ENCODE measurements at places on chromosomes 11 and 22.

DNA sequence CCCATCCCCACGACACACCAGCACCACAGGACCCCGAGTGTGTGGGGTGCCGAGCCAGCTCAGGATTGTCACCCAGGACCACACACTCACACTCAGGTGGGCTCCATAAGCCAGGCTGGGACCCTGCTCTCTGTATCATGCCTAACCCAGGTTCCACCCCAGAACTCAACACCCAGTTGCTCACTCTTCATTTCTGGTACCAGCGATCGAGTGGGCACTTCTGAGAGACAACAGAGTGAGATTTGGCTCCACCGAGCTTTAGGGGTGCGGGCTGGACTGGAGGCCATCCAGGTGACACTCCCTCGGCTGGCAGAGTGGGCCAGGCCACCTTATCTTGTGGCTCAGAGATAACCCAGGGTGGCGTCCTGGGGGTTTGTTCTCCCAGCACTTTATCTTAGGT lies 1323.8 kb downstream of the BRD1 start:
- DNase-seq = no peak

DNA sequence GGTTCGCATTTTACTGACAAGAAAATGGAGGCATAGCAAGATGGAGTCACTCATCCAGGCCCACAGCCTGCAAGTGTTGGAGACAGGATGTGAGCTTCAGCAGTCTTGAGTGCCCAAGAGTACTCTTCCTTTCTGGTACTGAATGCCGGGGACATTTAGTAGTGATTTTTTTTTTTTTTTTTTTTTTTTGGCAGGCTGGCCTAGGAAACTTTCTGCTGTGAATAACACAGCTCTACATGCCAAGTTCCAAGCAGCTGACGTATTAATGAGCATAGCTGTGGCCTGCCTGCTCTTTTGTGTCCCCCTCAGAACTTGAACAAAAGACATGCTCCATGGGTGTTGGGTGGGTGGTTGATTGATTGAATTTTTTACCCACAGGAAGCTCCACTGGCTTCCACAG lies 195.5 kb upstream of the CADM1 start:
- DNase-seq = no peak

DNA sequence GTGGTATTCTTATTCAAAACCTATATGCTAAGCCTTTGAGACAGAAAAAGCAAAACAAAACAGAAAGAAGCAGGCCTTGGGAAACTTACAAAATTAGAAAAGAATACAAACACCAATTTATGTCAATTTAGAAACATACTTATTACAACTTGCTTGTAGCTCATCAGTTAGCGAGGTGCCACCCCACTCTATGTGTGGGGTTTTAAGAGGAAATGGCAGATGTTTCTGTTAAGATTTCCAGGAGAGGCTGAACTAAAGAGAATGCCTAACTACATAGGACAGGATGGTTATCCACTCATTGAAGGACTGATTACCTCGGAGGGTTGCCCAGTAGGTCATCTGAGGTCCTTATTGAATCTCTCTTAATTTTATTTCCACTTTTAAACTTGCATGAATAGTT lies 302.0 kb downstream of the ETS1 start:
- no peak for DNase-seq

DNA sequence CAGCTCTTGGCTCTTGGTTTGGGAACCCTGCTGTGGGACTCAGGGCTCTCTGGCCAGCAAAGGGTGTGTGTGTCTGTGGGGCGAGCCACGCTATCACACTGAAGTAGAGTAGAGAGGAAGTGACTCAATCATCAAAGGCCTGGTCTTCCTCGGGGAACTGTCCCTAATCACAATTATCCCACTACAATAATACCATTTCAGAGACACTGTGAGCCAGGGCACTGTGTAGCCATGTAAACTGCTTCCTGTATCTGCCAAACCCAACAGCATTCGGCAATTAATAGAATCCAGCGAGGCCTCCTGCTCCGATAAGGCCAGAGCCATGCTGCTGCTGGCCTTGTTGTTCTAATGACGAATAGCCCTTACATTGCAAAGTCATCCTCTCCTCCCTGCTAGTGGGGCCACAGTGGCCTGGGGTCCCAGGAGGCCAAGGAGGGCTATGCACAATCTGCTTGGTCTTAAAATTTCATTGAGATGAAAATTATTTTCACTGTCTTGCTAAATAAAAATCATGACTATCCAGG lies 49.8 kb upstream of the LMO2 start:
- DNase-seq = no peak

DNA sequence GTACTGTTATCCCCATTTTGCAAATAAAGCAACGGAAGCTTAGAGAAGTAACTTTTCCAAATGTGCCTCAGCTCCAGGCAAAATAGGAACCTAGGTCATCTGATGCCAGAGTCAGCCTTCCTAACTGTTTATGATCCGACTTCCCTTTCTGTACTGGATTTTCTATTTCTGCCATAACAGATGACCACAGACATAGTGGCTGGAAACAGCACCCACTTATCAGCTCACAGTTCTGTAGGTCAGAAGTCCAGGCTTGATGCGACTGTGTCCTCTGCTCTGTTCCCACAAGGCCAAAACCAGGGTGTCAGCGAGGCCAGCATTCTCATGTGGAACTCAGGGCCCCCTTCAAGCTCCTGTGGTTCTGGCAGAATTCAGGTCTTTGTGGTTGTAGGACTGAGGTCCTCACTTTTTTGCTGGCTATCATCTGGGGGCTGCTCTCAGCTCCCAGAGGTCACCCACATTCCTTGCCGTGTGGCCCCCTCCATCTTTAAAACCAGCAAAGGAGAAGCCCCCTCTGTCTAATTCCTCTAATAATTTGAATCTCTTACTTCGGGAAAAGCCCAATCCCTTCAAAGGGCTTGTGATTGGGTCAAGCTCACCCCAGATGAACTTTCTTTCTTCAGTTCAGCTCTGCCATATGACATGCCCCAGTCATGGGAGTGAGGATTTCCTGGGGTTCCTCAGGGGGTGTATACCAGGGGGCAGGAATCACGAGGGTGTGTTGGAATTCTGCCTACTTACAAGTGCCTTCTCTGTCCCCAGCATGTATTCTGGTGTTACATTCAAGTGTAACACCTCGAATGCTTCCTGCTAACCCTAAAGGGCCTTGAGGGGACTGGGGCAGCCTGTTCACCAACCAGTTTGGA lies 15.3 kb downstream of the KCNJ5 start:
- no peak for DNase-seq

DNA sequence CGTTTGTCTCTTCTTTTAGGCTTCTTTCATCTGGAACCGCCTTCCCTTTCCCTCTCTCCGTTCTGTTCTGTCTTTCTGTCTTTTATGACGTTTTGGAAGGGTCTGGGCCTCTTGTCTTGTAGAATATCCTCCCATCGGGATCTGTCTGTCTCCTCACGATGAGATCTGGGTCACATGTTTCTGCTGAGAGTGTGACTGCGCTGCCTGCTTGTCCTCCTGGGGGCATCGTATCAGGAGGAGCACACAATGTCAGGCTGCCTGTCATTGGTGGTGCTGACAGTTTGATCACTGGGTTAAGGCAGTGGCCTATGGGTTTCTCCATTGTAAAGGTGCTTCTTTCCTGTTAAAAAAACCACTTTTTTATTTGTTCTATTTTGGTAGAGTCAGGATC lies 60.4 kb upstream of the PARVG start:
- DNase-seq = no peak

- no peak for DNase-seq
Measured at GRCh38 chr11:43948341-43949225, 6.1 kb downstream of the C11orf96 start.

GRCh38 chr11:26087120-26087935 lies 244.6 kb upstream of the ANO3 start:
- DNase-seq = no peak

DNA sequence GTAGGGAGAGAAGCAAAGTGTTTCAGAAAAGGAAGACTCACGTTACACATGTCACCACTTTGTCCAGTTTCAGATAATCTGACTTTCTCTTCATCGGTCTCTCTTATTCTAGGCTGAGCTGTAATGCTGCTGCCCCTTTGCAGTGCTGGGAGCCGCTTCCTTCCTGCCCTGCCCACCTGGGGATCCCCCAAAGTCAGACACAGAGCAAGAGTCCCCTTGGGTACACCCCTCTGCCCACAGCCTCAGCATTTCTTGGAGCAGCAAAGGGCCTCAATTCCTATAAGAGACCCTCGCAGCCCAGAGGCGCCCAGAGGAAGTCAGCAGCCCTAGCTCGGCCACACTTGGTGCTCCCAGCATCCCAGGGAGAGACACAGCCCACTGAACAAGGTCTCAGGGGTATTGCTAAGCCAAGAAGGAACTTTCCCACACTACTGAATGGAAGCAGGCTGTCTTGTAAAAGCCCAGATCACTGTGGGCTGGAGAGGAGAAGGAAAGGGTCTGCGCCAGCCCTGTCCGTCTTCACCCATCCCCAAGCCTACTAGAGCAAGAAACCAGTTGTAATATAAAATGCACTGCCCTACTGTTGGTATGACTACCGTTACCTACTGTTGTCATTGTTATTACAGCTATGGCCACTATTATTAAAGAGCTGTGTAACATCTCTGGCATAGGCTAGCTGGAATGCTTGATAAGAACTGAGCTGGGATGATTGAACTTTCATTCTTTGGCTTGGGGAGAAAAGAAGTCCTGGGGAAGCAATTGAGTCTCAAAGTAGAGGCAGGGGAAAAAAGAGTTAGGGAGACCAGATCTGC lies 31.2 kb upstream of the SMIM35 start:
- no peak for DNase-seq

DNA sequence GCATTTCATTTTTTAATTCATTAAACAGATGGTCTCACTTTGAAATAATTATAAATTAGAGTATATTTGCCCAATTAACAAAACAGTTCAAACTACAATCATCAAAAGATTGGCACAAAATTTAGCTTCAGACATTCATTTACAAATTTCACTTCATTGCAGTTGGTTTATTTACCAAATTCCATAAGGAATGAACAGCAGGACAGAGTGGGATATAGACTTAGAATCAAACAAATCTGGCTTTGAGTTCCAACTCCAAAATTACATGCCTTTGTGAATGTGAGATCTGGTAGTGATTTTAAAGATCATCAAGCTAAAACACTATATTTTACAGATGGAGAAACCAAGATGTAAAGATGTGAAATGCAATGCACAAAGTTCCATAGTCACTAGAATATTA lies 310.7 kb upstream of the CNTN5 start:
- DNase-seq = no peak

- no peak for DNase-seq
Measured at GRCh38 chr11:7515447-7515886, 1.7 kb downstream of the PPFIBP2 start.

DNA sequence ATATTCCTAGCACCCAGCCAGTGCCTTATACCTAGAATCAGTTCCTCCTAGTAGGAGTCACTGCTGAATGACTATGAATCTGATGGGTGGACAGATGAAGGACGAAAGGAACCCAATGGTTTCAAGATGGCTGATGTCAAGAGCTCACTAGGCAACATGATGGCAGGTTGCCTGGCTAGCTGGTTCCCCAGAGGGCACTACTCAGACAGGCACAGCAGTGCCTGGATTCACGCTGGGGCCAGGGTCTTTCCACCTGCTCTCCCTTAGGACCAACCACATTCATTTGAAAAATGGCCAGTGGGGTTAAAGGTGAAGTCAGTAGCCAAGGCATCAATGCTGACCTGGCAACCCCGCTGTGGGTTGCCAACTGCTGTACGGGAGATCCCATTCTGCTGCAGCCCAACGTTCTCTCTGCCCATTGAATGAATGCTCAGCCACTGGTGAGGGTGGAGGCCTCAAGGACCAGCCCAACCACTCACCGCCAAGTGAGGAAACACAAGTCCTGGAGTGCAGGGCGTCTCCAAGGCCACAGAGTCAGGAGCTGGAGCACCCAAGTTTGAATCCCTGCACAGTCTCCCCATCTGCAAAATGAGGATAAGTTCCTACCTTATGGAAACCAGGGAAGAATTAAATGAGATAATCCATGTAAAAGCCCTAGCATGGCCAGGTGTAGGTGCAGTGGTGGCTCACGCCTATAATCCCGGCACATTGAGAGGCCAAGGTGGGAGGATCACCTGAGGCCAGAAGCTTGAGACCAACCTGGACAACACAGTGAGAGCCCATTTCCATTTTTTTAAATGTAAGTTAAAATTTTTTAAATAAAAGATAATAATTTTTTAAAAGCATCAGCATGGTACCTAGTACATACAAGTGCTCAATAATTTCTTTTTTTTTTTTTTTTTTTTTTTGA lies 12.4 kb downstream of the MYH9 start:
- DNase-seq = no peak

GRCh38 chr11:4684631-4685285 lies 12.9 kb downstream of the OR51E2 start:
- no peak for DNase-seq

DNA sequence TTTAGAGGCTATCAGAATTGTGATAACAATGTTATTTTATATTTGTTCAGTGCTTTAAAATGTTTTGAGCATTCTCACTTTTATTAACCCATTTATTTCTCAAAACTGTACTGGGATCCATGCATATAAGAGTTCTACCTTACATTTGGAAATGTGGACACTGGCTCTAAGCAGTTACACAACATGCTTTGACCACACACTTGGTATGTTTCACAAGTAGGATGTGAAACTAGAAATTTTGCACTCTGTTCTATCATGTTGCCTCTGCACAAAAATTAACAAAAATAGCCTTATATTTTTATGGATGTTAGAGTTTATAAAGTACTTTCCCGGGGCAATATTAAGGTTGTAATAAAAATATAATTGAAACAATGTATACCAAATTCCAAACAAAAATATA lies 126.9 kb upstream of the CHORDC1 start:
- no peak for DNase-seq

DNA sequence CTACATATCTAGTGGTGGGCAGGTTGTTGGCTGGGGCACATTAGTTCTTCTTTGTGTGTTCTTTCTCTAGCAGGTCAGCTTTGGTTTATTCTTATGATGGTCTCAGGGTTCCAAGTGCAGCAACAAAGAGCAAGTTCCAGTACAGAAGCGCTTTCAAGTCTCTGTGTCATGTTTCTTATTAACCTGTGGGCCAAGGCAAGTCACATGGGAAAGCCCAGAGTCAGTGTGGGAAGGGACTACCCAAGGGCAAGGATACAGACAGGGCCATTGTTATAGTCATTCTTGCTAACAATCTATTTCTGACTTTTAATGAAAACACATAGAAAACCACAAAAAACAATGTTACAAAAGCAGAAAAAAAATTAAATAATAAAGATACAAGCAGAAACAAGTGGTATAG lies 754.6 kb downstream of the TBC1D22A start:
- DNase-seq = no peak

All from stimulated activated CD4-positive, alpha-beta T cell treated with anti-CD3 and anti-CD28 coated beads, Interleukin-12 subunit alpha, Interleukin-12 subunit beta, amount 100 ng/mL, for 4 hours (primary cell).